Caki2 (cell line): ENCODE measurements at places on chromosomes 13 and 19. TPM values are rescaled to one million over a fixed set of nuclear protein-coding genes. Genes with fewer than 3 reads are reported as not detected.

GRCh38 chr13:104577071-104577815, 1511.0 kb upstream of the SLC10A2 start:
- no peak for DNase-seq

GRCh38 chr19:38989066-38989605, 13.6 kb upstream of the FBXO17 start:
- DNase-seq = peak; percentile 87

The PNMA8A gene
- 14.0 and 16.4 TPM in 2 replicates for total RNA-seq

The RNF113B gene
- not detected in 2 replicates for total RNA-seq

The ZNF71 gene
- 11.2 and 22.5 TPM in 2 replicates for total RNA-seq
